ENCODE measurements at places on chromosomes 1 and 21.

DNA sequence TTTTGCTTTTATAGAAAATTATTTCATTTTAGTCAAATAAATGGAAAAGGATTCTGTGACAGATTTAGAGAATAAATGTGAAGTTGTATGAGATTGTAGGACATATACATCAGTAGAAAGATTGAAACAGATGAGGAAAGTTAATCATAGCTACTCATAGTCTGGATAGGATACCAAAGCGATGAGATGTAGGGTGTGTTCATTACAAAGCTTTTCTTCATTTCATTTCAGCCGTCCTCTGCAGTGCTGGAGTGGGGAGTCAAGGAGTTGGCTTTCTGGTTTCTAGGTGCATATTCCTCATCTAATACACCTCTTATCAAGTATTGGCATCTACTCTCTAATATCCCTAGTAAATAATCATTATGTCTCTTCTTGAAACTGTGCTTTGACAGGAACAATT is 149.5 kb upstream of the NEGR1 start:
- DNase-seq = no peak

- no peak for DNase-seq
Observed at GRCh38 chr1:53722025-53722424, 16.9 kb downstream of the GLIS1 start.

DNA sequence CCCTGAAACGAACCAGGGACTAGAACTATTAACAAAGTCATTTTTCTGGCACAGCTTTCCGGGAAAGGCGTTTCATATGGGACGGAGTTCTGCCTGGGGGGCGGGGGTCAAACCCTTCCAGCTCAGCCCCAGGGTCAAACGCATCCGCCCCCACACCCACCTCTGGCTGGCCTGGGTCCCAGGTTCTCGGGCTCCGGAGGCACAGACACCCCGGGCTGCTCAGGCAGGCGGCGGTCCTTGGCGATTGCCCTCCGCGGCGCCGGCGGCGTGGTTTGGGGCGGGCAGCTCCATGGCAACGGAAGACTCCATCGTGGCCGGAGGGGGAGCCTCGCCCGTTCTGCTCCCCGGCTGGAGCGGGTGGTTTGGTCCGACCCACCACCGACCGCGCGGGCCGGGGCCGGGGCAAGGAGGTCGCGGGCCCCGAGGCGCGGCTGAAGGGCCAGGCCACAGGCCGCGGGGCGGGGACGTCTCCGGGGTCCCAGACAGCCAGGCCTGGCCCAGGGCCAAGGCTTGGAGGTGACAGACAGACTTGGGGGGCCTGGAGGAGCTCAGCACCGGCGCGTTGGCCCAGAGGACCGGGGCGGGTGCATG is at the start of gene CFAP74:
Gene CFAP74 (minus strand): TSS at position 246 of the 591 bp plus-strand sequence. CDS start 12,830 bp downstream, outside the sequence.
- peak; percentile 68 for DNase-seq

GRCh38 chr1:97069312-97069711 is 347.7 kb downstream of the PTBP2 start:
- no peak for DNase-seq

DNA sequence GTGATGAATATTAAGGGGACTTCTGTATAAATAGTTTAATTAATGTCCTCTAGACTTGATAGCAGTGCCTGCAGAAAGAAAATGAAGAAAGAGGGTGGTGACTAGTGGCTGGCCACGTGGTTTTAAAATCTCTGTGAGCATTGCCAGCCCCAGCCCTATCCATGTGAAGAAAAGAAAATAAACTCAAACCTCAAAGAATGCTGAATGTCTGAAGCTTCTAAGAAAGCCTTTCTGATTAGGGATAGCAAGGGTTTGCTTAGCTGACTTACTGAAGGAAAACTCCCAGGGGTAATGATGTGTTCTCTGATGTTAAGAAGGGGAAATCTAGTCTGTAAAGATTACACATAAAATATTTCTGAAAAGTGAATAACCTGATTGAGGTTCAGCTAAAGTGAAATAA is 31.8 kb downstream of the ADGRL2 start:
- no peak for DNase-seq

GRCh38 chr1:11708554-11709350 is 17.2 kb downstream of the DRAXIN start:
- DNase-seq = no peak

- no peak for DNase-seq
Observed at GRCh38 chr1:24910751-24911650, 19.1 kb downstream of the RUNX3 start.

- no peak for DNase-seq
Observed at GRCh38 chr1:12152113-12152891, 14.5 kb upstream of the TNFRSF1B start.

DNA sequence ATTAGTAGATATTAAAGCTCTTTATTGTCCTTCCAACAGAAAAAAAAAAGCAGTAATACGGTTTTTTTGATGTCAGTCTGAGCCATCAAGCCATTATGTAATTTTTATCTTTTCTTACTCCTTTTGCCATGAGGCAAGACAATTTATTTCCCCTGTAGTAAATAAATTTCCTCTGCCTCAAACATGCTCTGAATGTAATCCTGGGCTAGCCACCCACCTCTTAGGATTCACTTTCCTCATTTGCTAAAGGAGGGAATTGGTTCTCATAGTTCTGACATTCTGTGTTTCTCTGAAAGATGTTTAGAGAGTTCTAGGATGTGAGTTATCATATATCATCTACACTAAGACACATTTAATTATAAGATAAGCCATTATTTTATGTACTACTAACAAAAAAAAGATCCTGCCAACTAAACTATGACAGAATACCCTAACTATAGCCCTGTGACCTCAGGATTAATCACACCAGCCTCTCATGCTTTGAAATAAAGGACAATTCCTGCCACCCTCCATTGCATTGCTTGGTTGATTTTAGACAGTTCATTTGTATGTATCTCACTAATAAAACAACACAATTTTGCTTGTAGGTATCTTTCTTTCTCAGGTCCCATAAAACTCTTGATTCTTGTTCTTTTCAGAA is 34.0 kb upstream of the RAP1A start:
- DNase-seq = no peak

DNA sequence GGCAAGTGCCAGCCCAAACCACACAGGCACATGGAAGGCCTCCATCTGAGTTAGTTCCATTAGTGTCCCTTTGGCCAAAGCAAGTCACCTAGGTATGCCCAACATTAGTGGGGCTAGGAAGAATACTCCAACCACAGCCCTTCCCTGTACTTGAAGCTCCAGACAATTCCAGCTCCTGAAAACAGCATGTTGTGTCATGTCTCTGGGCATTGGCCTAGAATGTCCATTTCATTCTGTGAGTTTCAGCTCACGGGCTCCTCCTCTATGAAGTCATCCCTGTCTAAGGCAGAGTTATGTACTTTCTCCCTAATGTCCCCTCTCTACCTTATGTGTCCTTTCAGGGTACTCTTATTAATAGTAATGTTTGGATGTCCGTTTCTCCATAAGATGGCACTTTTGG is 96.5 kb upstream of the SPATA6 start:
- DNase-seq = no peak

- no peak for DNase-seq
Observed at GRCh38 chr1:178137238-178137637, 43.3 kb downstream of the RASAL2 start.

All from right kidney (tissue), 9 donors.